Endothelial cell (in vitro differentiated cells): ENCODE measurements at places on chromosomes 4 and X. TPM values are rescaled to one million over a fixed set of nuclear protein-coding genes. Genes with fewer than 3 reads are reported as not detected.

GRCh38 chr4:76313547-76313946, 7.0 kb downstream of the STBD1 start:
- no peak for DNase-seq

DNA sequence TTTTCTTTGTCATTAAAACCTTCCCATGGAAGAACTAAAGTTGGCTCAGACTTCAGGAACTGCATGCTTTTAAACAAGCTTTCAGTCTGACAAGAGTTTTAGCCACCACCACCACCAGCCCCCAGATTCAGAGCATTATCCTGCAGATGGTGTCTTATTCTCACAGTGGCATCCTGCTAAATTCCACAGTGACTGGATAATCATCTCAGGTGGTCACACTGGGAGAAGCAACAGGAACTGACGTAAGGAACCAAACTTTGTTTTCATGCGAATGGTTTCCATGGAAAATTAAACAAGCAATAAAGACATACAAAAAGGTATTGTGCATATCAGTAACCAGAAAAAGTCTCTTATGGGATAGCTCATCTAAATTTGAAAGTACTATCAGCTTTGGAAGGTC, 370.7 kb downstream of the FBXW7 start:
- peak; percentile 6 for DNase-seq

DNA sequence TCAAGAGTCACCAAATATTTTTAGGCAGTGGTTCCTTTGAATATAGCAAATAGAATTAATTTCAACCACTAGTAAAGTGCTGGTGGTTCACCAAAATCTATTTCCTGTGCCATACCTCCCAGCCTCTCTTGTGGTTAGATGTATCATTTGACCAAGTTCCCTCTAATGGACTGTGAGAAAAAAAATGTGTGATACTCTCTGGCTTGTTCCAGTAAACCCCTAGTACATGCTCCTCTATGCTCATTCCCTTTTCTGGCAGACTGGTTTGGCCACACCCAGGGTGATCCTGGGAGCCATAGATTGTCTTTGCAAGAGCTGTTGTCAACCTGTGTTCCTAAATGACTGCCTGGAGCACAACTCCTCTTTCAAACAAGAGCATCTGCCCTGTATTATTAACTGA, 109.5 kb downstream of the FRAS1 start:
- no peak for DNase-seq

DNA sequence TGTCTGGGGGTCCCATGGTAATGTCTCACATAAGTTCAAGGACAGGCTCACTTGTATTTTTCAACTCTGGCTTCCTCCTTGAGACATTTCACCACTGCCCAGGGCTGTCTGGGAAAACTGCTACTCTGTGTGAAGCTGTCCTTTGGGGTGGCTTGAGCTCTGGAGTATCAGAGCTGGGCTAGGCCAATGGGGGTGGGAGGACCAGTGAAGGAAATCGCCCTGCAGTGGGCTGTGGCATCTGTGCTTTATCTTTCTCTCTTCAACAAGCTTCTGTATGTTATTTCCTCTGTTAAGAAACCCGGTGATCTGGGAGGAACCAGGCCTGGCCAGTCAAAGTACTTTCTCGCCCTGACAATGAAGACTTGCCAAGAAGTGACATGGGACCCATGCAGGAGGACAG, 87.4 kb downstream of the SMIM20 start:
- no peak for DNase-seq

- DNase-seq, result no peak
Measured at GRCh38 chrX:11214346-11215190, 78.6 kb upstream of the AMELX start.

The MAGEB1 gene
- not detected for total RNA-seq

The TSPAN6 gene
- 52.2 TPM for total RNA-seq

The ABLIM2 gene
- 0.74 TPM for total RNA-seq

The ANKRD50 gene
- total RNA-seq, result 39.1 TPM
